Progenitor cell of endocrine pancreas (in vitro differentiated cells): ENCODE measurements at places on chromosomes 5 and 9.

- peaks cover 6% of the 10 kb centered on the region for H3K4me1 ChIP-seq
- peak within 1 kb of the TSS; percentile 33 for H3K4me3 ChIP-seq
- H3K36me3 ChIP-seq, result peaks cover 2% of the 10 kb centered on the region
- H3K27me3 ChIP-seq, result peaks cover 53% of the 10 kb centered on the region
Measured at GRCh38 chr9:122228568-122229484, at the start of gene LHX6. Gene LHX6, minus strand, starts transcription at chr9:122228957. Its CDS starts 217 bp downstream, at chr9:122228740.

DNA sequence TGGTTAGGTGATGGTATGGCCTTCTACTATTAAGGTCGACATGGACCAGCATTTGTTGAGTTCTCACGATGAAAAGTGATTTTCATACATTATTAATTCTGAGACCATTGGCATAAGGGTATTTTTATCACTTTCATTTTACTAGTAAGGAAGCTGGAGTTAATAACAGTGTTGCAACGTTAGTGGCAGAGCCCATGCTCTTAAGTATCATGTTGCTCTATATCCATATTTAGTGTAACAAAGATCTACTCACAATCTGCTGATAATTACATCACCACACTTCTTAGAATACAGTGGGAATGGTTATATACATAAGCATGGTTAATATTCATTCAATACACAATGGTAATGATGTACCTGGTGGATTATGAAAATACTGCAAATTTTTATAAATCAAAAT is 81.9 kb downstream of the PRR16 start:
- DNase-seq, result no peak
- H3K4me1 ChIP-seq, result no peaks in the 10 kb centered on the region
- H3K27ac ChIP-seq, result no peak overlapping the region
- H3K36me3 ChIP-seq, result no peaks in the 10 kb centered on the region

DNA sequence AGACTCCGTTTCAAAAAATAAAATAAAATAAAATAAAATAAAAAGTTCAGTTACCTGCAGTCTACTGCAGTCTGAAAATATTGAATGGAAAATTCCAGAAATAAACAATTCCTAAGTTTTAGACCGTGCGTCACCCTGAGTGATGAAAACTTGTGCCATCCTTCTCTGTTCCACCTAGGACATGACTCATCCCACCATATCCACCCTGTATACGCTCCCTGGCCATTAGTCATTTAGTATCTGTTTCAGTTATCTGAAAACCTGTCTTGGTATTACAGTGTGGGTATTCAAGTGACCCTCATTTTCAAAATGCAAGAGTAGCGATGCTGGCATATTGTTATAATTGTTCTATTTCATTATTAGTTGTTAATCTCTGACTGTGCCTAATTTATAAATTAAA is 51.8 kb upstream of the TEX48 start:
- H3K4me1 ChIP-seq, result no peaks in the 10 kb centered on the region
- H3K36me3 ChIP-seq, result no peaks in the 10 kb centered on the region
- H3K4me3 ChIP-seq, result no peak overlapping the region
- no peak for DNase-seq
- no peak overlapping the region for H3K27ac ChIP-seq

- no peaks in the 10 kb centered on the region for H3K36me3 ChIP-seq
- no peak for DNase-seq
- H3K27me3 ChIP-seq, result peaks cover 3% of the 10 kb centered on the region
- peaks cover 5% of the 10 kb centered on the region for H3K4me1 ChIP-seq
- H3K4me3 ChIP-seq, result no peak overlapping the region
Measured at GRCh38 chr5:158079097-158079496, 220.2 kb upstream of the CLINT1 start.

DNA sequence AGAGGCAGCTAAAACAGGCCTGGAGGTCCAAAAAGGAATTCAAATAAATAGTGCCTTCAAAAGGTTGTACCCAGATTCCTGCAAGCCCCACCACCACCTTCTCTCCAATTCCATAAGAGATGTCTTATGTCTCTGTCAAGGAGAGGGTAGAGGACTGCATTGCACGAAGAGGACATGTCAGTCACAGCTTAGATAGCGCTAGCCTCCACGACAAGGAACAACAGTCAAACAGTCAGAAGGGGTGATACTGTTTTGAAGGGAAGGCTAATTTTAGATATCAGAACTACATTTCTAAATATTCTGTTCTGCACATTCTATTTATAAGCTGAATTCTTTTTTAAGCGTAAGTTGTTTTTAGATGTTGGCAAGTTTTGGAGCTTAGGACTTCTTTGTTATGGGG is 34.2 kb downstream of the PLAC8L1 start:
- peaks cover 26% of the 10 kb centered on the region for H3K27me3 ChIP-seq
- no peak for DNase-seq
- H3K4me3 ChIP-seq, result no peak overlapping the region
- peaks cover 8% of the 10 kb centered on the region for H3K4me1 ChIP-seq
- peaks cover 1% of the 10 kb centered on the region for H3K36me3 ChIP-seq

DNA sequence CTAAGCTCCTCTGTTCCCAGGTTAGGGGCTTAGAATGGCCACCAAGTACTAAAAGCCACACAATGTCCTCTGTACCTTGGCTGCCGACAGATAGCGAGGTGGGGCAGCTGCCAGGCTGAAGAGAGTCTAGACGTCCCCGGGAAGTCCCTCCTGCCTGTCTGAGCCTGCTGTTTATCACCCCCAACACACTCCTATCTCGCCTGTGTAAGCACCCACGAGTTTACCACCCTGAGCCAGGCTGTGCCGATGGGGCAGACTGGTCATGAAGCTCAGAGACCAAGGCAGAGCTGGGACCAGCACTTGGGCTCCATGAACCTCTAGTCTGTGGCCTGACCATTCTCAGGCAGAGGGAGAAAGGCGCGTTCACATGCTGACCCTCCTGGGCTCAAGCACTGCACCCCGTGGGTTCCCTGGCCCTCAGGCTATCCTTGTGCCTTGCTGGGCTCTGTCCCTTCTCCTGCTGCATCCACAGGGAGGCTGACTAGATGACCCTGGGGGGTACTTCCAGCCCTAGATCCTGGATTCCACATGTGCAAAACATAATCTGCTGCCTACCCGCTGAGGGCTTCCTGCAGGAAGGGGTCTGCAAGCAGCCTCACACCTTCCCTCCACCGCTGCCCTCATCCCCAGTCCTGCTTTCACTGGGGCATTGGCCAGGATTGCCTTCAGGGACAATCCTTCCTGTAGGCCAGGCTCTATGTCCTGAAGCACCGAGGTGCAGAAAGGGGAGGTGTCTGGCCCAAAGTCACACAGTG is 18.6 kb upstream of the SLC25A51 start:
- H3K36me3 ChIP-seq, result peaks cover 4% of the 10 kb centered on the region
- H3K4me1 ChIP-seq, result peaks cover 8% of the 10 kb centered on the region
- no peaks in the 10 kb centered on the region for H3K27me3 ChIP-seq
- no peak for DNase-seq

- H3K27me3 ChIP-seq, result peaks cover 2% of the 10 kb centered on the region
- peak overlapping the region; percentile 45 for H3K4me3 ChIP-seq
- DNase-seq, result no peak
- no peaks in the 10 kb centered on the region for H3K36me3 ChIP-seq
- H3K4me1 ChIP-seq, result peaks cover 21% of the 10 kb centered on the region
- no peak overlapping the region for H3K27ac ChIP-seq
Measured at GRCh38 chr9:91117959-91118703, 243.6 kb downstream of the AUH start.

- peaks cover 3% of the 10 kb centered on the region for H3K4me1 ChIP-seq
- H3K36me3 ChIP-seq, result peaks cover 1% of the 10 kb centered on the region
- DNase-seq, result no peak
- no peaks in the 10 kb centered on the region for H3K27me3 ChIP-seq
- H3K27ac ChIP-seq, result no peak overlapping the region
Measured at GRCh38 chr9:93126825-93127368, 7.2 kb downstream of the NINJ1 start.

GRCh38 chr9:85430659-85431338 is 311.0 kb downstream of the AGTPBP1 start:
- H3K4me1 ChIP-seq, result peaks cover 8% of the 10 kb centered on the region
- DNase-seq, result no peak
- H3K36me3 ChIP-seq, result no peaks in the 10 kb centered on the region

GRCh38 chr9:91261417-91261816 is 100.3 kb downstream of the AUH start:
- no peak overlapping the region for H3K27ac ChIP-seq
- no peak overlapping the region for H3K4me3 ChIP-seq
- peaks cover 5% of the 10 kb centered on the region for H3K36me3 ChIP-seq
- no peak for DNase-seq
- H3K27me3 ChIP-seq, result no peaks in the 10 kb centered on the region

- no peaks in the 10 kb centered on the region for H3K27me3 ChIP-seq
- peaks cover 5% of the 10 kb centered on the region for H3K4me1 ChIP-seq
- H3K36me3 ChIP-seq, result peaks cover 29% of the 10 kb centered on the region
- no peak overlapping the region for H3K27ac ChIP-seq
- H3K4me3 ChIP-seq, result no peak overlapping the region
Measured at GRCh38 chr5:14615365-14615764, 33.8 kb downstream of the OTULINL start.

GRCh38 chr5:133203317-133204305 is 151.8 kb downstream of the HSPA4 start:
- peaks cover 4% of the 10 kb centered on the region for H3K4me1 ChIP-seq
- no peaks in the 10 kb centered on the region for H3K36me3 ChIP-seq

- H3K27me3 ChIP-seq, result peaks cover 46% of the 10 kb centered on the region
- H3K4me3 ChIP-seq, result peak overlapping the region; percentile 87
- peaks cover 5% of the 10 kb centered on the region for H3K4me1 ChIP-seq
- no peak for DNase-seq
- H3K27ac ChIP-seq, result peak overlapping the region; percentile 80
Measured at GRCh38 chr9:38619556-38620447, 594 bp downstream of the ANKRD18A start.

DNA sequence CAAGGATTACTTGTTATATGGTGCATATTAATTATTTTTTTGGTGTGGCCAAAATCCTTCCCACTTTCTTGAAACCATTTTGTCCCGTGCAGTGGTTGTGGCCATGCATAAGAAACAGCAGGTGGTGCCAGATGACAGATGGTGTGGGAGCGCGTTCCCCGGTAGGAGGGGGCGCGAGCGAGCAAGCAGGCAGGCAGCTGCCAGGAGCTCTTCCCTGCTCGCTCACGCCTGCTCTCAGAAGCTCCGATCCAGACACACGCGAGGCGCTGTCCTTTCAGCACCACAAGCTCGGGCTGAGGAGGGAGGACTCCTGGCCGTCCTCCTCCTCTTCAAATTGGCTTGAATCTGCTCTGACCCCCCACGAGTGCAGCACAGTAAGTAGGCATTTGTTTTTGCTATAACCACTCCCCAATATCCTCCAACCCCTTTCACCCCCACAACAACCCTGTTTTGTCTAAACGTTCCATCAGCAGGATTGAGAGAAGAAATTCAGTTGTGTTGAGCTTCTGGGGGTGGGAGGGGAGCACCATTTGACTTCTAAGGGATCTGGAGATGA is at the start of gene NSG2:
TSS of gene NSG2 (plus strand) at position 237 of the 556 bp plus-strand sequence. CDS start 1,050 bp downstream, outside the sequence.
- peak; percentile 89 for DNase-seq
- H3K4me3 ChIP-seq, result peak within 1 kb of the TSS; percentile 15
- H3K4me1 ChIP-seq, result no peaks in the 10 kb centered on the region
- no peaks in the 10 kb centered on the region for H3K36me3 ChIP-seq
- H3K27ac ChIP-seq, result no peak within 1 kb of the TSS

DNA sequence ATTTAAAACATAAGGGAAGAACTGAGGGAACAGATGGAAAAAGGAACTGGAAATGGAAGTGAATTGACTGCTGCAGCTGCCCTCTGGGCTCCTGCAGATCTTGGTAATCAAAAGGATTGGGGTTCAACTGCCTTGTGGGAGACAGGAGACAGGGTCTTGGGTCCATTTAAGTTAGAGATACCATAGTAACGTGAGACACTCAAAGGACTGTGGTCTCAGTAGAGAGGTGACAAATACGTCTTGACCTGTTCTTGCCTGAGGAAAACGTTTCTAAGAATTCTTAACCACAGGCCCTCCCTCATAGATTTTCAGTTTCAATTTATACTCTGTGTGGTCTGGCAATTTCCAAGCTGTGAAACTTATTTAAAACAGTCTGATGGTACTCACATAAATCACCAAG is 100.8 kb upstream of the DHFR start:
- DNase-seq, result no peak
- no peak overlapping the region for H3K4me3 ChIP-seq
- H3K36me3 ChIP-seq, result peaks cover 8% of the 10 kb centered on the region
- no peaks in the 10 kb centered on the region for H3K27me3 ChIP-seq
- H3K4me1 ChIP-seq, result peaks cover 6% of the 10 kb centered on the region

- no peaks in the 10 kb centered on the region for H3K36me3 ChIP-seq
- H3K4me1 ChIP-seq, result no peaks in the 10 kb centered on the region
- no peak overlapping the region for H3K4me3 ChIP-seq
- no peaks in the 10 kb centered on the region for H3K27me3 ChIP-seq
- DNase-seq, result no peak
Measured at GRCh38 chr5:6773342-6774035, 60.3 kb downstream of the TENT4A start.
